ENCODE measurements at places on chromosomes 6 and 20. TPM values are rescaled to one million over a fixed set of nuclear protein-coding genes. Genes with fewer than 3 reads are reported as not detected.

DNA sequence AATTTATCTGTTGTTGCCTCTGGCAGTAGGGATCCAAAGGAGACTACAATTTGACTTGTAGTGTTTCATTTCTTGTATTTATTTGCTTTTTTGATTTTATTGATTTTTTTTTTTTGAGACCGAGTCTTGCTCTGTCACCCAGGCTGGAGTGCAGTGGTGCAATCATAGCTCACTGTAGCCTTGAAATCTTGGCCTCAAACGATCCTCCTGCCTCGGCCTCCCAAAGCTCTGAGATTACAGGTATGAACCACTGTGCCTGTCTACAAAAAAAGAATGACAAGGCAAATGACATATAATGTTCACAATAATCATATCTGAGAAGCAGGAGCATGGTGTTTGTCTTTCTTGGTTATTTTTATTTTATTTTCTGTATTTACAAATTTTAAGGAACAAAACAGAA lies 117.6 kb upstream of the RNF24 start:
- no peak overlapping the region for H3K4me3 ChIP-seq
- DNase-seq: no peak
- H3K27me3 ChIP-seq: no peaks in the 10 kb centered on the region

- DNase-seq: no peak
- H3K4me3 ChIP-seq: no peak overlapping the region
- H3K27me3 ChIP-seq: peaks cover 45% of the 10 kb centered on the region
- H3K27ac ChIP-seq: no peak overlapping the region
These were observed 18.0 kb upstream of the BHLHE23 start for GRCh38 chr20:63024573-63025392.

GRCh38 chr20:21704408-21705385 lies 767 bp upstream of the PAX1 start:
- peak overlapping the region; percentile 33 for H3K4me3 ChIP-seq
- H3K4me1 ChIP-seq: peaks cover 10% of the 10 kb centered on the region
- H3K27ac ChIP-seq: no peak overlapping the region
- H3K27me3 ChIP-seq: peaks cover 89% of the 10 kb centered on the region
- H3K36me3 ChIP-seq: peaks cover 2% of the 10 kb centered on the region

The DEFB110 gene
- total RNA-seq: not detected

GRCh38 chr6:20653085-20653479 lies 118.8 kb downstream of the CDKAL1 start:
- H3K27ac ChIP-seq: no peak overlapping the region
- H3K36me3 ChIP-seq: peaks cover 9% of the 10 kb centered on the region
- H3K4me1 ChIP-seq: peaks cover 12% of the 10 kb centered on the region
- no peak for DNase-seq
- H3K27me3 ChIP-seq: no peaks in the 10 kb centered on the region

GRCh38 chr6:113723182-113723581 lies 134.0 kb upstream of the MARCKS start:
- H3K4me1 ChIP-seq: peaks cover 7% of the 10 kb centered on the region
- no peaks in the 10 kb centered on the region for H3K27me3 ChIP-seq
- peaks cover 1% of the 10 kb centered on the region for H3K36me3 ChIP-seq
- no peak for DNase-seq
- no peak overlapping the region for H3K4me3 ChIP-seq
- no peak overlapping the region for H3K27ac ChIP-seq

GRCh38 chr6:46054516-46054915 lies 38.9 kb upstream of the CLIC5 start:
- H3K4me3 ChIP-seq: no peak overlapping the region
- no peaks in the 10 kb centered on the region for H3K36me3 ChIP-seq
- peaks cover 4% of the 10 kb centered on the region for H3K27me3 ChIP-seq
- H3K27ac ChIP-seq: no peak overlapping the region
- H3K4me1 ChIP-seq: peaks cover 14% of the 10 kb centered on the region
- no peak for DNase-seq

- H3K27me3 ChIP-seq: peaks cover 35% of the 10 kb centered on the region
- no peak overlapping the region for H3K4me3 ChIP-seq
- H3K27ac ChIP-seq: no peak overlapping the region
- DNase-seq: peak; percentile 50
- H3K36me3 ChIP-seq: no peaks in the 10 kb centered on the region
- H3K4me1 ChIP-seq: no peaks in the 10 kb centered on the region
These were observed 39.2 kb upstream of the BHLHE23 start for GRCh38 chr20:63045991-63046390.

DNA sequence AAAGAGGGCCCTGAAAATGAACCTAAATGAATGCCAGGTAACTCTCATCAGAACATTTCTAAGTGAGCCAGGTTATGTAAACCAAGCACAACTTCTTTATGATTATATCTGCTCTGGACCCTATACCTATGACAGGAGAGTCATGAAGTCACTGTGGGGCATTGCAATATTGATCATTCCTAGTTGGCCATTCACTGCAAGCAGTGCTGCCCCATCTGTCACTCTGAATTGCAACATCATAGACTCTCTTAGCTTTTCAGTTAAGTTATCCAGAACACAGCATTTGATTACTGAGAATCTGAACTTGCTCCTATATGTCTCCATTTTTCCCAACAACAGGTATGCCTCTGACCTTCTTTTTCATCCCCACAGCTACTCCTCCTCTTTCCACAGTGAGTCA lies 3.3 kb downstream of the COL21A1 start:
- H3K36me3 ChIP-seq: no peaks in the 10 kb centered on the region
- no peak overlapping the region for H3K27ac ChIP-seq
- no peak overlapping the region for H3K4me3 ChIP-seq

DNA sequence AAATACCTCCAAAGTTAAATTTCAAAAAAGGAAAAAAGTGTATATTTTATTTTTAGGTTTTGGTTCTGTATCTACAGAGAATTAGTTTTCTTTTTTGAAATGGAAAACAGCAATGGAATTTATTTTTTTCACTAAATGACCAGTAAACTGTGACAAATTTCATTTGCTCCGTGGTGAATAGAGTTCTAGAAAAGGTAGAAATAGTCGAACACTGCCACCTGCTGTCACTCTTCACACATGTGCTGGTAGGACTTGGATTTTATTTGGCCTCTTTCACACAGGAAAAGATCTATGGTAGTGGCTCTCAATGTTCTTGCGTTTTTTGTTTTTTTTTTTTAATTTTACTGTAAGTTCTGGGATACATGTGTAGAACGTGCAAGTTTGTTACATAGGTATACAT lies 312.5 kb downstream of the EYA4 start:
- H3K4me1 ChIP-seq: peaks cover 35% of the 10 kb centered on the region
- H3K27ac ChIP-seq: no peak overlapping the region

The HLA-DOB gene
- total RNA-seq: 0.56 TPM

GRCh38 chr6:122075917-122076316 lies 323.5 kb upstream of the HSF2 start:
- DNase-seq: no peak
- no peaks in the 10 kb centered on the region for H3K4me1 ChIP-seq
- H3K36me3 ChIP-seq: no peaks in the 10 kb centered on the region
- peaks cover 9% of the 10 kb centered on the region for H3K27me3 ChIP-seq
- H3K4me3 ChIP-seq: no peak overlapping the region
- no peak overlapping the region for H3K27ac ChIP-seq

DNA sequence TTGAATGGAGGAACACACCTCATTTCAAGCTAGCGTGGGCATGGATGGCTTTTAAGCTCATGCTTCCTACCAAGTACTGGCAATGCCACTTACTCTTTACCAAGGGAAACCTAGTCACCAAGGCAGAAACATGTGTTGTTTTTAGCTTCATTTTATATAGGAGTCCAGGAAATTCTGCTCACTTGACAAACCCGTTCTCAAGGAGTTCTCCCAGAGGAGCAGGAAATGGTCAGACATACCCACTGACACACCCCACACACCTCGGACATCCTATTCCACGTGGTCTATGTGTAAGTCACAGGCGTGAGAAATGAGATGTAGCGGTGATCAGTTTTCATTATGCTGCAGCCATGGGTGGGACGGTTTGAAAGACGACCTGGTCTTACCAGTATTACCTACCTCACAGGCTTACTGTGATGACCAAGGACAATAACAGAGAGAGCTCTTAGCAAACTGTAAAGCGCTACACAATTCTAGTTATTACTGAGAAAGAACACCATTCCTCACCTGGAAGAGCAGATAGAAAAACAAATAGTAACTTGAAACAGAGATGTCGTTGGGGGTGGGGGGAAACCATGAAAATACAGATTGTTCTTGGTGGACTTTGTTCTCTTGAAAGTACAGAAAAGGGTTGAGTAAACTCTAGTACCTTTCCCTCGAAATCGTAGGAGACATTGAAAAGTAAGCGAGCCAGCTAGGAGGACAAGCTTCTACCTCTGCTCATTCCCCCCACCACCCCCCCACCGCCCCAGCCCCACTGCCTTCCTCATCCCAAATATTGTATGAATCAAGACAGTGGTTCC lies 1.7 kb downstream of the CNKSR3 start:
- peaks cover 2% of the 10 kb centered on the region for H3K36me3 ChIP-seq
- H3K4me1 ChIP-seq: peaks cover 31% of the 10 kb centered on the region
- H3K4me3 ChIP-seq: peak overlapping the region; percentile 91
- no peaks in the 10 kb centered on the region for H3K27me3 ChIP-seq
- peak overlapping the region; percentile 93 for H3K27ac ChIP-seq
- no peak for DNase-seq

DNA sequence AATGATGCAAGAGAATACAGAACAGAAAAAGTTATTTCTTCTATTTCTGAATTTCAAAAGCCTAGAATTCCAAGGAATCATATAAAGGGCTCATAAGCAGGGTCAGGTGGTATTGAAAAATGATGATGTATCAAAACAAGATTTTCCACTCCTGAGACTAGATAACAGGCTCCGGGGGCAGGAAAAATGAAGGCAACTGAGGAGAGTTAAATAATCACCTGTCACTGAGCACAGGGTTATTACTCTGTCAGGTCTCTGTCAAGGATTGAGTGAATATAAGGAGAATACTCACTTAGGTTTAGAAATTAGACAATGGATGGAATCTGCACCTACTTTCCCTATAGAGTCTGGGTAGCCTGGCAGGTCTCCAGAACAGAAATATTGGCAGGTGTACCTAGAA lies 76.1 kb upstream of the KHDRBS2 start:
- H3K4me3 ChIP-seq: no peak overlapping the region
- no peak overlapping the region for H3K27ac ChIP-seq
- H3K27me3 ChIP-seq: no peaks in the 10 kb centered on the region
- H3K36me3 ChIP-seq: no peaks in the 10 kb centered on the region

- no peaks in the 10 kb centered on the region for H3K27me3 ChIP-seq
- no peak for DNase-seq
- peaks cover 14% of the 10 kb centered on the region for H3K4me1 ChIP-seq
- no peaks in the 10 kb centered on the region for H3K36me3 ChIP-seq
- no peak overlapping the region for H3K4me3 ChIP-seq
These were observed 79.1 kb downstream of the TMEM242 start for GRCh38 chr6:157244175-157244574.

The BHLHE23 gene
- not detected for total RNA-seq

The VGLL2 gene
- not detected for total RNA-seq

The OR2B2 gene
- not detected for total RNA-seq

GRCh38 chr6:153048631-153049030 lies 46.1 kb upstream of the MTRF1L start:
- H3K27me3 ChIP-seq: no peaks in the 10 kb centered on the region
- DNase-seq: no peak
- peaks cover 2% of the 10 kb centered on the region for H3K4me1 ChIP-seq
- H3K36me3 ChIP-seq: no peaks in the 10 kb centered on the region

The LKAAEAR1 gene
- total RNA-seq: 0.55 TPM

DNA sequence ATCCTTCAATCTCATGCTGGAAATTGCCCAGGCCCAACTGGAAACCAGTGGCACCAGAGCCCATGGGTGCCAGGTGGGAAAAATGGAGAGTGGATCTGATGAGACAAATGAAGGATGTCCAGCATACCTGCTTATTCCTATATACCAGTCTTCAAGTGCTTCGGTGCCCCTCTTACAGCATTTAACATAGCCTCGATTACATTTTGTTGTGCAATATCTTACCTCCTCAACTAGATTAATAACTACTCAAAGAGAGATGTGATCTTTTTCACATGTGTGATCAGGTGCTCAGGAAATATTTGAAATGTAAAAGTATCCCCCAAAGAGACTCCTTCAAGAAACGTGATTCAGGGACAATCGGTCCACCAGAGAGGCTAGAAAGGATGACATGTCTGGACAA lies 4.8 kb upstream of the ANKRD66 start:
- DNase-seq: no peak
- H3K27me3 ChIP-seq: peaks cover 27% of the 10 kb centered on the region
- no peak overlapping the region for H3K27ac ChIP-seq
- no peaks in the 10 kb centered on the region for H3K4me1 ChIP-seq
- no peak overlapping the region for H3K4me3 ChIP-seq

DNA sequence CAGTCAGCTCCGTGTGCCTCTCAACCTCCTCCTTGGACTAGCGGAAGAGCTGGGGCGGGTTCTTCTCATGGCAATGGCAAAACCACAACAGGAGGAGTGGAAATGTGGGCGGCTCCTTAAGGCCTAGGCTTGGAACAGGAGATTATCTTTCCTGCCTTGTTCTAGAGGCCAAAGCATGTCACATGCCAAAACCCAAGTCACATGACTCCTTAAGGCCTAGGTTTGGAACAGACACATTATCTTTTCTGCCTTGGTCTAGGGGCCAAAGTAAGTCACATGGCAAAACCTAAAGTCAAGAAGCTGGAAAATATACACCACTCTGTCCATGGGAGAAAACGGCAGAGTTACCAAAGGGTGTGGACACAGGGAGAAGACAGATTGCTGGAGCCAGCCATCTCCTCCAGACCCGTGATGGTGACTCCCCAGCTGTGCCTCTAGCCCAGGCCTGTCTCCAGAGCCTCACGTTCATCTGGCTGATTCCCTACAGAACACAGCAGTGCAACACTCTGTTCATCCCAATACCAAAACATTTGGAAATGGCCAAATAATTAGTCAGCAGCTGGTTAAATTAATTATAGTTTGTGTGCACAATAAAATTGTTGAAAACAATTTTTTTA lies 34.2 kb downstream of the ANKRD60 start:
- H3K4me1 ChIP-seq: no peaks in the 10 kb centered on the region
- H3K4me3 ChIP-seq: no peak overlapping the region
- no peak for DNase-seq
- peaks cover 9% of the 10 kb centered on the region for H3K27me3 ChIP-seq
- H3K27ac ChIP-seq: no peak overlapping the region

GRCh38 chr6:146127447-146128215 lies 98.8 kb downstream of the GRM1 start:
- H3K4me1 ChIP-seq: no peaks in the 10 kb centered on the region
- H3K4me3 ChIP-seq: no peak overlapping the region
- H3K27ac ChIP-seq: no peak overlapping the region
- peaks cover 15% of the 10 kb centered on the region for H3K27me3 ChIP-seq
- no peak for DNase-seq

The MYBL2 gene
- total RNA-seq: 15.7 TPM

GRCh38 chr20:54212226-54212625 lies 4.3 kb downstream of the PFDN4 start:
- peaks cover 26% of the 10 kb centered on the region for H3K4me1 ChIP-seq
- no peak overlapping the region for H3K27ac ChIP-seq
- H3K27me3 ChIP-seq: no peaks in the 10 kb centered on the region
- H3K36me3 ChIP-seq: peaks cover 5% of the 10 kb centered on the region
- no peak overlapping the region for H3K4me3 ChIP-seq

DNA sequence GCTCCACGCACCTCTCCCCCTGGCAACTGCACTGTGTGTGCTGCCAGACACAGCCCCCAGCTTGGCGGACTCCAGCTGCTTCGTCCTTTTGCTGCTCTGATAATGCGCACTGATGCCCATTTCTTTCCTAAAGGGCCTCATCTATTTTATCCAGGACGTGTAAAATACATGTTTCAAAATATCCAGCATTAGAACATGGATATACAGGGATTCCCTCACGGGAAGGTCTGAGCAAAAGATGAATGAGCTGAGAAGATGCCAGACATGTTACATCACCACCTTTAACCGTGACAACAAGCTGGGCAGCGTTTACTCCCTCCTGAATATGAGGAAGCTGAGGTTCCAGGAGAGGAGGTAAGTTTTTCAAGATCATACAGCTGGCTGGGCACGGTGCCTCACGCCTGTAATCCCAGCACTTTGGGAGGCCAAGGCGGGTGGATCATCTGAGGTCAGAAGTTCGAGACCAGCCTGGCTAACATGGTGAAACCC lies 32.8 kb downstream of the TNXB start:
- peaks cover 40% of the 10 kb centered on the region for H3K4me1 ChIP-seq
- DNase-seq: no peak
- H3K27ac ChIP-seq: peak overlapping the region; percentile 64

All from chondrocyte (in vitro differentiated cells).